ENCODE measurements at places on chromosomes 7 and 10.

DNA sequence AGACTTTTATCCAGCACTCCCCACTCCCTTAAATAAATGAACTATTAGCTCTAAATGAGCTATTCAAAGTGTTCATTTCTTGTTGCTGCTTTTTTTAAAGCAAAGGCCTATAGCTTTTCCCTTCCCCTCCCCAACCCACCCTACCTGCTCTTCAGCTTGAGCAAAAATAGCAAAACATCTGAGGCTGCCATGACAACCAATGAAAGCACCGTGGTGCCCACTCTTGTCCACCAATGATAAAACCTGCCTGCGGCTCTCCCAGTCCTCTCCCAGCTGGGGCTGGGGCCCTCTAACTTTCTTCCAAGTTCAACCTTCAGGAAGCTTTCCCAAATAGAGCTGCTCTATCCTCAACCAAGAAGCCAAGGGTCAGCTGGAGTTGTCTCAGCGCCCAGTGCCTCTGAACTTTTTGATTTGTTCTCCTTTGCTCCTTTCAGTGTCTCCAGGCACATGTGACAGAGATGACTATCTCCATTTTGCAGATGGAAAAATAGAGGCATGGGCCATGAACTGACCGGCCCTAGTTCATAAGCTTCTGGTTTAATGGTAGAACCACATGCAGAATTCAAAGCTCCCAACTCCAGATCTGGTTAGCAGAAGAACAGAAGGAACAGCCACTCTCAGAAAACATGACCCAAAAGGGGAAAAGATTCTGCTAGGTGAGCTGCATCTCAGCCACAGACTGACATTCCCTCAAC is 47.7 kb downstream of the PIK3AP1 start:
- DNase-seq: no peak

DNA sequence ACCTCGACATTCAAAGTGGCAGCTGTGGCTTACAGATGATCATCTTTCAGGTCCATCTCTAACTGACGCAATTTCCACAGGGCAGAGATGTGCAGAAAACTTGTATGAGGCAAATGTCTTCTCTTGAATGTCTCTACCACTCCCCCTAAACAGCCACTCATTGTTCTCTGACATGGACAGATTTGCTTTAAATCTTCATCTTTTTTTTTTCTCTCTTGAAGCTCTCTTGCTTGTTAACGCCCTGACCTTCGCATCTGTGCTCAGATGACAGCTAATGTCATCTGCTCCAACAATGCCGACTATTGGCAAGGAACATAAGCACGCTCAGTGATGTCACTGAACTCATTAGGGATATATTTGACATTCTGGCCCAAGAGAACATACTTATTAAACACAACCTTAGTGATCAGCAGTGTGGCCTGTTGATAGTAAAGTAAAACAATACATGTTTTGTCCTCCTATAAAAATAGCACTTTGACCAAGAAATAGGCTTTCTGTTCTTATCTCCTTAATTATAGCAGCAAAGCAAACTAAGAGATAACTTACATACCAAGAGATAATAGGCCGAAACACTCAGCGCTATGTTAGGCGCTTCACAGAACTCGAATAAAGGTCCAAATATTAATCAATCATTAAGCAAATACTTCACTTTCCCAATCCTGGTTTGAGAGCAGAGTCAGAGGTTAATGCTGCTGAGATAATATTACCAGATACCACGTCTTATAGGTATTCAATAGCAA is 583.5 kb downstream of the PARD3 start:
- DNase-seq: no peak

DNA sequence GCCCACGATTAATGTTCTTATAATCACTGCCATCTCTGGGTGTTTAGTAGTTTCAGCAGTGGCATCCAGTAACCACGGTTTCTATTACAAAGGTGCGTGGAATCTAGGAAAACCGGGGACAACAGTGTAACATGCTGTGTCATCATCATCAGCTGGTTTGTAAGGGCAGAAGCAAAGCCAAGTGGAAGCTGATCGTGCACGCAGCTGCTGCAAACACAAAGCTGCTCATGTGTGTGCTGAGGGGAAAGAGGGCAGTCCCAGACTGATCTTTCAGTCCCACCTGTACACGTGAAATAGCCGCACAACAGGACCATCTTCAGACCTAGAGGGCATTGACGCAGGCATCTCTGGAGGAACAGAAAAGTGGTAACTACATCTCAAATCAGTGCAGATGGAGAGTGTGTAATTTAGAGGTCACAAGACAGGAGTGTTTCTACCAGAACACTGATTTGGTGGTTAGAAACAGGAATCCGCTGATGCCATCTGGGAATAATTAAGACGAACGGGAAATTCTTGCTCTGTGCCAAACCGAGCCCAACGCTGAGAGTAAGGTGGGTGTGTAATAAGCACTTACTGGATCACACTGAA is 13.4 kb downstream of the ANKRD16 start:
- DNase-seq: no peak

GRCh38 chr7:135653340-135654080 is 8.8 kb upstream of the STMP1 start:
- no peak for DNase-seq

GRCh38 chr7:5425507-5426225 is 2.0 kb upstream of the TNRC18 start:
- no peak for DNase-seq

DNA sequence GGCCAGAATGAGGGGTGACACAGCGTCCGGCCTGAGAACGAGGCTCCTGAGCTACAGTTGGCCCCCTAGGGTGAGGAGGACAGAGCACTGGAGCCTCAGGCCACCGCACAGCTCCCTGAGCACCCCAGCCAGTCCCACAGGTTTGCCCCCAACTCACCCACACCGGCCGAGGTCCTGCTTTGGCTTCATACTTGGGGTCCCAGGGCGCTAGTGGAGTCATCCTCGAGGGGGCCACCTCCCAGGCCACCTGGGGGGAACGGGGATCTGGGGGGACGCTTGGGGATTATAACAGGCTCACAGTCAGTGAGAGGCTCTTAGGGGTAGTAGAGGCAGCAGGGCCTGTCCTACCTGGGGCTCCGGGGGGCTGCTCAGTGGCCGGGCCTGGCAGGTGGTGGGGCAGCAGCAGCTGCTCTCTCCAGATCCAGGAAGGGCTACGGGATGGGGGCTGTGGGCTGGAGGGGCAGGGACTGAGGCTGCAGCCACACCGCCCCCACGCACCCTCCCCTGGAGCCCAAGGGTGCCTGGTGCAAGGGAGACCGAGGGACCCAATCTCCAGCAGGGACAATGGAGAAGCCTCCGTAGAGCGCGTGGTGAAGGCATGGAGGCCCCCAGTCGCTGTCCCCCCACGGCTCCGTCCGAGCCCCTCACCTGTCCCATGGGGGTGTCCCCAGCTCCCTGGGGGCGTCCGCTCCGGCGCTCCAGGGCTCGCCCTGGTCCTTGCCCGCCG is 588 bp downstream of the SAP25 start:
- no peak for DNase-seq

DNA sequence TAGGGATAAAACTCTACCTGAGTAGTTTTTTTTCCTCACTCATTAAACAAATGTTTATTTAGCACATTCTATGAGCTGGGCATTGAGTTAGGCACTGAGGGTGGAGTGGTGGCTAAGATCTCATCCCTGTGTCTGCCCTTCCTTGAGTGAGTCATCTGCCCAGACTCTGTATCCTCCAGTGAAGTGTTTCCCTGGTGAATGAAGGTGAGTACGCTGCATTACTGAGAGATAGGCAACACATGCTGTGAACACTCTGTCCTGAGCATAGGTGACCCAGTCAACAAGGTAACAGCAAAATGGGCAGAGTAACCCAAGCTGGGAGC is 5.8 kb downstream of the PITX3 start:
- DNase-seq: no peak

Data from stimulated activated CD4-positive, alpha-beta T cell treated with anti-CD3 and anti-CD28 coated beads, Interleukin-1b, Interleukin-23, amount 100 ng/mL, for 1 hour (primary cell).